ENCODE measurements at places on chromosomes 7 and 10. TPM values are rescaled to one million over a fixed set of nuclear protein-coding genes. Genes with fewer than 3 reads are reported as not detected.

Gene SUN3
- total RNA-seq = not detected

Gene ZYX
- total RNA-seq = 168 TPM

Gene TASOR2
- 88.7 TPM for total RNA-seq

Gene MACC1
- total RNA-seq = 0.09 TPM

Gene GNB2
- 212 TPM for total RNA-seq

Gene GPER1
- 0.26 TPM for total RNA-seq

Gene C10orf71
- total RNA-seq = not detected

Gene PFKP
- 47.4 TPM for total RNA-seq

Gene ZNF777
- 18.2 TPM for total RNA-seq

All from natural killer cell (primary cell).